ENCODE measurements at places on chromosomes 3 and 15. TPM values are rescaled to one million over a fixed set of nuclear protein-coding genes. Genes with fewer than 3 reads are reported as not detected.

Gene DAZL
- not detected for total RNA-seq

Gene NDUFB5
- total RNA-seq: 182 TPM

Gene FEZF2
- total RNA-seq: not detected

Gene TAGLN3
- total RNA-seq: 0.74 TPM

Gene EPHA3
- 5.7 TPM for total RNA-seq

Gene DPPA2
- not detected for total RNA-seq

Gene VEPH1
- 98.0 TPM for total RNA-seq

Gene SLC25A38
- 22.4 TPM for total RNA-seq

Gene LRRC57
- 8.4 TPM for total RNA-seq

Gene CKMT1B
- not detected for total RNA-seq

Gene TMCO5A
- total RNA-seq: not detected

Gene MST1R
- 0.14 TPM for total RNA-seq

Gene SOX14
- total RNA-seq: not detected

Gene CACNA1D
- total RNA-seq: 0.14 TPM

Gene CFAP100
- total RNA-seq: not detected

Gene KY
- total RNA-seq: 0.28 TPM

Gene SEC22A
- 38.8 TPM for total RNA-seq

Gene C3orf52
- 10.5 TPM for total RNA-seq

Gene SLC7A14
- 4.1 TPM for total RNA-seq

Gene GATM
- total RNA-seq: 0.55 TPM

Gene ARHGEF26
- 2.5 TPM for total RNA-seq

Measured in smooth muscle cell of bladder (primary cell).